Thymus (tissue), 14 donors: ENCODE measurements at places on chromosomes 4 and X. TPM values are rescaled to one million over a fixed set of nuclear protein-coding genes. Genes with fewer than 3 reads are reported as not detected.

The STATH gene
- 1.3 TPM for total RNA-seq

The SFRP2 gene
- total RNA-seq, result 1.7 TPM

The WAS gene
- 34.7 TPM for total RNA-seq

The IBSP gene
- total RNA-seq, result 0.33 TPM

The MAGEA1 gene
- not detected for total RNA-seq

The UGT2B15 gene
- total RNA-seq, result 0.05 TPM

The PNMA6F gene
- total RNA-seq, result under 0.01 TPM

The RAB39B gene
- 4.2 TPM for total RNA-seq

The BST1 gene
- 4.1 TPM for total RNA-seq

The HSFX4 gene
- total RNA-seq, result 0.28 TPM

The MAGEA8 gene
- total RNA-seq, result not detected

The GPR119 gene
- total RNA-seq, result not detected

GRCh38 chr4:83138946-83139345, 24.4 kb upstream of the PLAC8 start:
- no peak for DNase-seq

- DNase-seq, result no peak
Observed at GRCh38 chr4:139660568-139661043, 5.0 kb upstream of the MGST2 start.

DNA sequence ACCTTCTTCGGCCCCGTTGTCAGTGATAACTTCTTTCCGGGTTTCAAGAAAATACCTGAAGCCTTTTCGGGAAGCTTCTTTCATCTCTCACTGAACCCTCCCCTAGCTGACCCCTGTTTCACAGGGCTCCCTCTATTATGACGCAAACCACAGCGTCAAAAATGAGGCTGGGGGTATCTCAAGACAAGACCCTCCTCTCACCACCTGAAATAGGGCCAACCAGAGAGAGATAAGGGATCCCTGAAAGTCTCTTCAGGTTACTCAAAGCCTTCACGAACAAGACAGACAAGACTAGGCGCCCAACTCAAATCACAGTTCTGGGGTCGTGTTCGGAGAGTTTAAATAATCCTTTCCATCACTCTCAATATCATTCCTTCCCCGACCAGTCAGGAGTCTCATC, 1.2 kb downstream of the PHF8 start:
- no peak for DNase-seq

GRCh38 chr4:183443655-183444213, 702 bp upstream of the CDKN2AIP start:
- DNase-seq, result no peak

DNA sequence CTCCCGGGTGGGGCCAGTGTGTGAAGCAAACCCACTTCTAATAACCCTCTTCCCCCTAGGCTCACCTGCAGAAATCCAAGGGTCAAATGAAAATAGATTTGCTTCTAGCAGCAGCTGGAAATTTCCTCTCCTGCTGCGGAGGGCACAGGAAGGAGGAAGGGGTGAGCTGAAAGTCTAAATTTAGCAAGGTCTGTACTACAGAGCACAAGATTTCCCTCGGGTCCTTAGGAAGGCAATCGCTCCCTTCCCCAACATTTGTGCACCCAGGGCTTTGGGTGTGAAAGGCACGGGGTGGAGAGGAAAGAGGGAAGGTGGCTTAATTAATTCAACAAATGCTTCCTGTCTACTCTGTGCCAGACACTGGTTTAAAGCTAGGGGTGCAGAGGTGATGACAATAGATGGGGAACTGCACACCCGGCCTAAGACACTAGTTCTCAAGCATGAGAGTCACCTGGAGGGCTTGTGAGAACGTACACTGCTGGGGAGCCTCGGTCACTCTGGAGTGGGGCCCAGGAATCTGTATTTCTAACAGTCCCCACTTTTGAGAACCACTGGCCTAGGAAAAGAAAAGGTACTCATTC, 204.4 kb downstream of the NSUN7 start:
- no peak for DNase-seq

GRCh38 chr4:8303485-8304281, 34.1 kb downstream of the HTRA3 start:
- no peak for DNase-seq

- DNase-seq, result no peak
Observed at GRCh38 chrX:153727123-153727931, 2.7 kb downstream of the ABCD1 start.

DNA sequence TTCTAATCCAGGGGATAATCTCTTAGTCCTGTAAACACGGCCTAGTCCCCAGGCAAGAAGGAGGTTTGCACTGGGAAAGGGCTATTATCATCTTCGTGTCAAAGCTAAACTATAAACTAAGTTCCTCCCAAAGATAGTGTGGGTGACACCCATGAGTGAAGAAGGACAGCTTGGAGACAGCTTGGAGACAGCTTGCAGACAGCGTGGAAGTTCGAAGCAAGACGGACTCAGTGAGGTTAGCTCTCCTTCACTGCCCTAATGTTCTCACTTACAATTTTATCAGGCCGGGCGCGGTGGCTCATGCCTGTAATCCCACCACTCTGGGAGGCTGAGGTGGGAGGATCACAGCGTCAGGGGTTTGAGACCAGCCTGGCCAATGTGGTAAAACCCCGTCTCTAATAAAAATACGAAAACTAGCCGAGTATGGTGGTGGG, 19.2 kb upstream of the PLCXD1 start:
- DNase-seq, result no peak

DNA sequence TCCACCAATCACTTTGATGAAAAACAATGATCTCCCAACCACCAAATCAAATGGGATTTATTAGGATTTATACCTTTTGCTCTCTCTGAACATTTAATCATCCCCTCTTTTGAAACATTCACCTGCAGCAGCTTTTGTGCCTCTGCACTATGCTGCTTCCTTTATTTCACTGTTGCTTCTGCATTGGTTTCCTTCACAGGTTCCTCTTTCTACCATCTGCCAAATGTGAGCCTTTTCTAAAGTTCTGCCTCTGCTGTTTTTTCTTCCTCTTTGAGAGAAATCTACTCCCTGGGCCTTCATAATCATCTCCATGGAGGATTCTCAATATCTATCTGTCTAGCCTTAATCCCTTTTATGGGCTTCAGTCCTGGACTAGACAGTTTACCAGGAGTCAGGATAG, 24.7 kb downstream of the CUL4B start:
- no peak for DNase-seq

GRCh38 chrX:42128587-42128986, 205.2 kb upstream of the CASK start:
- DNase-seq, result no peak

DNA sequence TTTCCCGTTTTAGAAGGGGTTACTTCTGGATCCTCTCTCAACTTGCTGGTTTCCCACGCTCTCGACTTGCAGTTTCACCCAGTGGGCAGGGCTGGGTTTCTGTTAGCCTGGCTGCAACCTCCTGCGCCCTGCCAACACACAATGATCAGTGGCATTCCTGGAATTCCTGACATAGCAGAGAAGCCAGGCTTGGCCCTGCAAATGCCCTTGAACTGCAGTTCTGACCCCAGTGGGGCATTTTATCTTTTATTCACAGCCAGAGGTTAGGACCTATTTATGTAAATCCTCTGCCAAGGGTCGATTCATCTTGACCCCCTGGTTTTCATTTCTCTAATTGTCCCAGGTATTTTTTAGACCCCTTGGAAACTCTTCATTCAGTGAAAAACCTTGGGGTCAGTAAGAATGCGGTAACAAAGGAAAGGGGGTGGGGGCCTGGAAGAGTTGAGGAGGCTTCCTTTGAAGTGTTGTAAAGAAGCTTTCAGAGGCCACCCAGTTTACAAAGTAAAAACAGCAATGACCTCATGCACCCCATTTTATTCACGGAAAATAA, 217.6 kb downstream of the ZNF674 start:
- DNase-seq, result no peak

- DNase-seq, result no peak
Observed at GRCh38 chrX:21666679-21667078, 8.5 kb upstream of the KLHL34 start.

GRCh38 chr4:154368060-154368459, 123.5 kb downstream of the DCHS2 start:
- no peak for DNase-seq

DNA sequence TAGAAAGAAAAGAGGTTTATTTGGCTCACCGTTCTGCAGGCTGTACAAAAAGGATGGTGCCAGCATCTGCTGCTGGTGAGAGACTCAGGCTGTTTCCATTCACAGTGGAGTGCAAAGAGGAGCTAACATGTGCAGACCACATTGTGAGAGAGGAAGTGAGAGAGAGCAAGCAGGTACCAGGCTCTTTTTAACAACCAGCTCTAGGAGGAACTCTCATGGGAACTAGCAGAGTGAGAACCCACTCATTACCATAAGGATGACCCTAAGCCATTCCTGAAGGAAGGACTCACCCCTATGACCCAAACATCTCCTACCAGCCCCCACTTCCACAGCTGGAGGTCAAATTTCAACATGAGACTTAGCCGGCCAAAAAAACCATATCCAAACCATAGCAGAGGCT, 158.6 kb upstream of the ADGRL3 start:
- no peak for DNase-seq

GRCh38 chr4:41323179-41323578, 66.5 kb downstream of the UCHL1 start:
- no peak for DNase-seq

DNA sequence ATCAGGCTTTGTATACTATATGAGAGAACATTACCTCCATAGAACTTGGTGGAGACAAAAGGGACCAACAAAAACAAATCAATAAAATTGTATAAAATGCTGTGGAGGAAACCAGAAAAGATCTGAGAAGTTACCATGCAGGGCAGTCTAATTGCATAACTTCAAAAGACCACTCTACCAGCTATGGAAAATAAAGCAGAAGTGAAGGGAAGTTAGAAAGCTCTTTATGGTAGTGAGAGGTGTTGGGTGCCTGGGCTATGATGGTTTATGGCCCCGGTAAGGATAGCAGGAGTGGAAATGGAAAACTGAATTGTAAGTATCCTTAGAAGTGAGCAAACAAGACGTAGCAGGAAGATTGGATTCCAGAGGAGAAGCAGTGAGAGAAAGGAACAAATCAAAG, 3.1 kb downstream of the TMEM184C start:
- DNase-seq, result no peak

DNA sequence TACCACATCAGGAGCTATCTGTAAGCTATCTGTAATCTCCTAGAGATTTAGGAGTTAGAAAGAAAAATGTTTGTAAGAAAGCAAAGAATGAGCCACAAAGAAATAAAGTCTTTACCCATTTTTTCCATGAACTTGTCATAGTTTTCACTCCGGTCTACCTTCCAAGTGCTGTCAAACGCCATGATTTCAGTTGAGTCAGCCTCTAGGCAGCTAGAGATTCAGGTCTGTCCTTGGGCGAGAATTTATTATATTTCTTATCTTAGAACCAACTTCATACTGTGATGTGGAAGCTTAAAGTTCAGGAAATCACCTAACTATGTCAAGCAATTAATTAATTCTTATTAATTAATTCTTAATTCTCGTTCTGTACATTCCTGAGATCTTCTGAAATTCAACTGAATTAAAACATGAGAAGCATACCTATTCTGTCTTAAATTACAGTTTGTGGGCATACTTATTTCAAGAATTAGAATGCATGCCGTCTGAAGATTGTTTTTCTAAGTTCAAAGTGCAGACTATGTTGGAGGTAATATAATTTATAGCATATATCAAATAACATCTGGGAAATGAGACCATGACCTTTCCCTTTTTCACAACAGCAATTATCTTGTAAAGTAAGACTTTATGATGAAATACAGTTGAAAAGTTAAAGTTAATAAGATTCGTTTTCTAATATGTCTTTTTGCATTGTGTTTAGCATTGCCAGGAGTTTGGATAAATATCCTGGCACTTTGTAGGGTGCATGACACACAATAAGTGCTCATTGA, at the start of gene FABP2:
Gene FABP2 (minus strand): TSS at position 218 of the 767 bp plus-strand sequence. CDS start 36 bp downstream, at position 182.
- DNase-seq, result no peak

GRCh38 chrX:49037883-49038475, 5.2 kb downstream of the TFE3 start:
- no peak for DNase-seq

GRCh38 chr4:168551945-168552695, 55.3 kb downstream of the PALLD start:
- DNase-seq, result no peak

GRCh38 chrX:39519566-39520301, 578.0 kb downstream of the BCOR start:
- no peak for DNase-seq

- no peak for DNase-seq
Observed at GRCh38 chr4:102247041-102247440, 98.2 kb downstream of the SLC39A8 start.

- no peak for DNase-seq
Observed at GRCh38 chr4:86706923-86707597, 112.9 kb downstream of the PTPN13 start.

DNA sequence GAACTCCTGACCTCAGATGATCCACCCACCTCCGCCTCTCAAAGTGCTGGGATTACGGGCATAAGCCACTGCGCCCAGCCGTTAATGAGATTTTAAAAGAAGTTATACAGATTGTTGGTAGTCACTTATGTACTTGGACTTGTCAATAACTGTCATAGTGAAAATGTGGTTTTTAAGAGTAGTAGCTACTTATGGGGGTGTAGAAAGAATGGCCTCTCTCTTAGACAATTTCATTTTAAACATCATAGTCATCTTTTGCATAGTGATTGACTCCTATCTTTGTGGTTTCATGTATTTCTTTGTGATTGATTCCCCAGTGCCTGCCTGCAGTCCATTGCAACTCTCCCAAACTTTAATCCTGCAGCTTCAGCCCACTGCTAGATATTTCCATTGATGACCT, 17.4 kb downstream of the FAM199X start:
- no peak for DNase-seq

DNA sequence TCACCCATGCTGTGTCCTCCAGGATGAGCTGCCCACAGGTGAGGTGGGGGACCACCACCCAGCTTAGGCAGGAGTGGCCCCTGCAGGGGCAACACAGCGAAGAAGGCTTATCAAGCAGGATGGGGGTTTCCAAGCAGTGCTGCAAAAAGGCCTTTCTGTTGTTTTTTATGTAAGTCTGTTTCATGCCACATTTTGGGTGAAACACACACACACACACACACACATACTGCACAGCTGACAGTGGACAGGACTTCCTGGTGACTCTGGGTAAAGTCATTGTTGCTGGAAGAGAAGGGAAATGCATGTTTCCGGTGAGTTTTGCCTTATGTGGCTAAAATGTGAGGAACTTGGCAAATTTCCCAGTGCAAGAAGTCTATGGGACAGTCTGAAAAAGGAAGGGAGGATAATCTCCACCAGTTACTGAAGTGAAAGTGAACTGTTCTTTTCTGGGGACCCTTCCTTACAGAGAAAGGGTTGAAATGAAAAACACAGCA, 119.2 kb downstream of the IRF2 start:
- DNase-seq, result no peak

DNA sequence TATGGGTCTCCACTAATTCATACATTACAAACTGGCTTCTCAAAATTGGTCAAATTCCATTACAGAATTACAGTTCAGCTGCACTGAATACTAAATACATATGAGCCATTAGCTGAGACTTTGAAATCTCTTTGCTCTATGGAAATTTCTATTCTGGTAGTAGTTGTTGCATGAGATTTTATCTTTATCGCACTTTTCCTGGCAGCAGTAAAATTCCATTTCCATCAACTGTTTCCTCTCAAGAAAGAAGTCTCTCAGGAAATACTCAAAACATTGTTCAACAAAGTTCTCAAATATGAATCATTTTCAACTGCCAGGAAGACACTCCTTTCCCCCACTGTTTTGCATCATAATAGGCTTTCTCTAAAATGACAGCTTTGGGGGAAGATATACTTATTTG, 51.3 kb downstream of the ATP11C start:
- no peak for DNase-seq
